ENCODE measurements at places on chromosomes 7 and 10.

- no peak for DNase-seq
Measured at GRCh38 chr7:66238773-66239466, 33.8 kb downstream of the TPST1 start.

- DNase-seq = no peak
Measured at GRCh38 chr10:43347997-43348396, 23.4 kb upstream of the FXYD4 start.

GRCh38 chr7:152395112-152395511, 40.7 kb downstream of the KMT2C start:
- no peak for DNase-seq

GRCh38 chr10:42961796-42962109, 115.1 kb upstream of the RET start:
- DNase-seq = no peak

- no peak for DNase-seq
Measured at GRCh38 chr10:108735380-108735779, 1187.9 kb downstream of the XPNPEP1 start.

Measured in amygdala (tissue), 56 donors.